Aorta (tissue), 5 donors: ENCODE measurements at places on chromosomes 2 and 18. TPM values are rescaled to one million over a fixed set of nuclear protein-coding genes. Genes with fewer than 3 reads are reported as not detected.

DNA sequence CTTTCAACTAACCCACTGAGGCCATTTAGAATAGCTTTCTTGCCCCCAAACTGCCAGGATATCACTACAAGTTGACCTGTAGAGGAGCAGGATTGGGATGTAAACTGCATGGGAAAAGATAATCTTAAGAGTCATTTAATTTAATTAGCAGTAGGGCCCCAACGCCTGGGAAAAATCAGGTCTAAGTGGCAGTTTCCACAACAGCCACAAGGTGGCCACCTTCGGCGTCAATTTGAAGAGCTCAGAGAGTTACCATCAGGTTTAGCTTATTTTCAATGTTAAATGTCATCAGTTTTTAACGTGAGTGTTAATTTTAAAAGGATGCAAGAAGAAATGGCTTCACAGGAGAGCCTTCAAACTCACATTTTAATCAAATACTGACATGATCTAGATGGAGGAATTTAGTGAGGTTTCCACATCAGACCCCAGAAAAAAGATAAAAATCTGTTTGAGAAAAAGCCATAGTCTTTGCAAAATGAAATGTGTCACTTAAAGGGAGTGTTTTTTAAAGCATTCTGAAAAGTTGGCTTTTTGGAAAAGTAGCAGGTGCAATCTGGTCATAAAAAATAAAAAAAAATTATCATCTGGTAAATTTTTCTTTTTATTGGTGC is 77.3 kb upstream of the UPP2 start:
- DNase-seq: no peak

GRCh38 chr2:1701556-1702185 is 42.6 kb downstream of the PXDN start:
- DNase-seq: no peak

DNA sequence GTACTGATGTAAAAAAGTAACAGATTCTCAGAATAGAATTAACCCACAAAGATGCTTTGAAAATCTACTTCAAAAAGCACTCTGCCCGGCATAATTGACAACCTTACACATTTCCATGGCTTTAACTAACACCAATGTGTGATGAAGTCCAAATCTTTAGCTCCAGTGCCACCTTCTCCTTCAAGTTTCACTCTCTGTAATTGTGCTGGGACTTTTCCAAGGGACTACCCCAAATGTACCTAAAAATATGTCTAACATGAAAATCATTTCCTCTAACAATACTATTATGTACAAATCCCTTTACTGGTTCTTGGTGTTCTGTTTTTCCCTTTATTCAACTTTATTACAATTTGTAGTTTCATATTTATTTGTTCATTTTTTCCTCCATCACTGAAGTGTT is 20.6 kb upstream of the UBE2E3 start:
- no peak for DNase-seq

DNA sequence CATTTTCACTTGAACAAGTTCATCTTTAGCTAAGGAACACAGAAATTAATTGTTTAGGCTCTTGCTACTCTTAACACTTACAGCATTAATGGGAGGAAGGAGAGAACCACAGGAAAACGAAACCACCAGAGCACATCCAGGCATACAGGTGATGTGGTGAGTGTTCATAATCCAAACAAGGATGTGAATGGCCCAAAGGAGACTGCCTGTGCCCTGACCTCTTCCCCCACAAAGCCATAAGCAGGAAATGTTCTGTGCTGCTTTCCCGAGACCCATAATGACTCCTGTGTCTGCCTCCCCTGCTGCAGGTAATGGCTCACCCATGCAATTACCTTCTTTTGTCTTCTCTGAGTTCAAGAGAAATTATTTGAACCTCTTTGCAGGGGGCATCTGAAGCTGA is 295.9 kb upstream of the LINC00305 start:
- no peak for DNase-seq

- no peak for DNase-seq
Measured at GRCh38 chr2:175837046-175837445, 165.0 kb downstream of the LNPK start.

DNA sequence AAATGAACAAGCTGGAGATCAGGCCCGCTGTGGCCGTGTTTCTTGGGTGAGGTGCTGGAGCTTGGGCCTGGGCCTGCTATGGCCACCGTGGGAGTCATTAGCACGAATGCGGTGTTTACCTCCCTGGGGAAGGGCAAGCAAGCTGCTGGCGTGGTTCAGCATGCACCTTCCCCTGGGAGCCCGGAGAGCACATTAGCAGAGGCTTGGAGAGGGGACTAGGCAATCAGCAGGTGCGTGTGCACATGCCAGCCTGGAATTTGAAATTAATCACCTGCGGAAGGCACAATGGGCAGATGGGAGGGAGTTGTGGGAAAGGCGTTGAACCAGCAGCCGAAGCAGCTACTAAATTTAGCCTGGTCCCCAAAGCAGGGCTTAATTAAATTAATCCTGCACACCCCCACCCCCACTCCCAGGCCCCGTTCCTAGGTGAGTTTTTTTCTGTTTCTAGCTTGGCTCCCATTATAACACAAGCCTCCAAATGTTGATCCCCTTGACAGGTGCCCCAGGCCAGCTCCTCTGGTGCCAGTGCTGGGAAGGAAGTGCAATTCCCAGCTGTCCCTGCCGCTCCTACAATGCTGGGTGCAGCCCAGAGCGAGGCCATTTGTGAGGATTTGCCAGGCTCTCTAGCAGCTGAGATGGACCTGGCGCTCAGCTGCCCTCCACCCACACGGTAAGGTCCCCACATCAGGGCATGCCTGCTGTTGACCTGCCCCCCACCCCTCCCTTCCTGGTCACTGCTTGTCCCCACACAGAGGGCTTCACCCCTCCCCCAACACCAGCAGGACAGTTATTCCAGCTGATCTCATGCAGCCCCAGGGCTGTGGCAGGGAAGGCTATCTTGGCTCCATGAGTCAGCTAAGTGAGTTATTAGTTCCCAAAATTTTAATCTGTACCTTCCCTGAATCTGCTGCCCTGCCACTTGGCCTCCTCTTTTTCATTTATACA is 115.0 kb downstream of the ZBTB7C start:
- no peak for DNase-seq

- DNase-seq: no peak
Measured at GRCh38 chr2:212814941-212815340, 276.3 kb upstream of the ERBB4 start.

DNA sequence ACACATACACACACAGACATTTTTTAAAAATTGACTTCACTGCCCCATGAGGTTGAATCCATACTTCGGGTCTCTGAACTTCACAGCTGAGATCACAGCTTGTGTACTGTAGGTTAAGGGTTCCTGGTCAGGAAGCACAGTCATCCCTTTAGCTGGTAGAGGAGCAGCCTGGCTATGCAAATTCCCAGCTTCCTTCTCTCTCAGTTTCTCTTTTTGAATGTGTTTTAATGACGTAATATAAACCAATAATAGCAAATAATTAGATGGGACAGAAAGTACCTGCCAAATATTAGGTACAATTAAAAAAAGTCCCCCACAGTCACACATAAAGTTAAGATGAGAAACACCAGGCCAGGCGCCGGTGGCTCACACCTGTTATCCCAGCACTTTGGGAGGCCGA is 178.7 kb downstream of the ZNF385B start:
- no peak for DNase-seq

GRCh38 chr18:79438898-79439627 is 43.3 kb downstream of the NFATC1 start:
- no peak for DNase-seq

GRCh38 chr2:127235082-127235702 is 15.1 kb upstream of the CYP27C1 start:
- DNase-seq: no peak

GRCh38 chr2:54564439-54564838 is 108.3 kb downstream of the SPTBN1 start:
- no peak for DNase-seq

DNA sequence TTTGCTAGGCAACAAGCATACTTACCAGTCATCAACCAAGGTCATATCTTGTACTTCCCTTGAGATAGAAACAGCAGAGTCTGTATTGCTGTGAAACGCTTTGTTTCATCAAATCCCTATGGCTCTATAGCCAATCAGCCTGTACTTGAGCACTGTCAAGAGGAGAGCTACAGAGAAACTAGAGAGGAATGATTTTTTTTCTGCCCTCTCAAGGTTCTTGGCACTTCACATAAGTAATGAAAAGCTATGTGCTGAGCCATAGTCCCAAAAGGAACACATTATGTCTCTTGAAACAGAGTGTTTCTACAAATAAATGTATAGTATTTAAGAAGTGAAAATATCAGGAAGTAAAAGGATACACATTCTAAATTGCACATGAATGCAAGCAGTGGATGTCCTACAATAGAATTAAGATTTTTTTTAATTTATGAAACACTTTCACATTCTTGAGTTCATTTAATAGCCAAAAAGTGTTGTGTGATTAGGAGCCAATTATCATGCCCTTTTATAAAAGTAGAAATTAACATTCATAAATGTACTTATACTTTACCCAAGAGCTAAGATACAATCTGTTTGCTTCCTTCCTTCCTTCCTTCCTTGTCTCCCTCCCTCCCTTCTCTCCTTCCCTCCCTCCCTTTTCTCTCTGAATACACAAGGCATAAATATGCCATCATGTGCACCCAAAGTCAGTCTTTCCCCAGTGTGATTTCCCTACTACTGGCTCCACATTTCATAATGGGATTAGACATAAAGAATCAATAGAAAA is 131.8 kb downstream of the CSRNP3 start:
- no peak for DNase-seq

DNA sequence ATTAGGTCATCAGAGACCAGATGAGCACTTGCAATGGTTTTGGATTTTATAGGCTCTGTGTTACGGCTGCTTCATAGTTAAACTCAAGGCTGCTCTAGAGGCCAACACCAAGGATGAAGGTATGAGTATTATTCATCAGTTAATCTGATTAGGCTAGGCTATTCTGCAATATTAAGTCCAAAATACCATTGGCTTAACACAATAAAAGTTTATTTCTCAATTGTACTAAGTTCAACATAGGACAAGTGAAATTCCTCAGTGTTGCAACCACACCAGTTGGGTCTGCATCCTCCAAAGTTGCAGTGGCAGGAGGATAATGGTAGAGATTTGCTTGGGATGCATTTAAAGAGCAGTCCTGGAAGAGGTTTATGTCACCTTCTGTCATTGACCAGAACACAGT is 538.3 kb upstream of the CDH2 start:
- DNase-seq: no peak

Gene ALPG
- not detected for total RNA-seq

Gene CCBE1
- total RNA-seq: 0.36 TPM

Gene SNTG2
- total RNA-seq: 4.5 TPM
